ENCODE measurements at places on chromosomes 12 and 14.

DNA sequence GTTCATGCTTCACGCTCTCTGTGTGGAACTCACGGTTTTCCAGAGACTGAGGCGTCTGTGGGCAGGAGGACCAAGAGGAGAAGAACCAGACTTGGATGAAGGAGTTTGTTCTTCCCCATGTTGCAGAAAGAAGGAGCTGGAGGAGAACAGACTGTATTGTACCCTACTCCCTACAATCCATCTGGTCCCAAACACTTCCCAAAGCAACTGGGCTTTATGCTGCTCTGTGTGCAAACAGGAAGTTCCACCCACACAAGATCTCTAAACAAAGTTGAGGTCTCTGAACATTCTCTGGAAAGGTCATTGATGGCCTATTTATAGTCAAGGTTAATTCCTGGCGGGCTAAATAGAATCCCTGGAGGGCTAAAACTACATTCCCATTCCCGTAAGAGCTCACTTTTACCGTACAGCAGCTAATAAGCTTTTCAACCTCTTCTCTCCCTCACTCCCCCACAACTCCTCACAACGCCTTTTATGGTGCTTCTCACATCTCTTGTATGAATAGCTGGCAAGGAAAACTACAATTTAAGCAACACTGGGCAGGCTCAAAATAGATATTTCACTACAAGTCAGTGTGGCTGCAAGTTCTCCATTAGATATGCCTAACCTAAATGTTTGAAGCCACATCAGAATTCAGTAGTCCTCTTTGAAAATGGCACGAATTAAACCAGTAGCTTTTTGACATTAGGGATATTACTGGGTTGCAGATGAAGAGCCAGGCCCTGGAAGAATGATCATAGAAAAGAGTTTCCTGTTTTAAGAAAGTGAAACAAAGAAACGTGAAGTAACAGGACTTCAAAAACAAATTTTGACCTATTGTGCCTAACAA, at the start of gene A2M:
TSS of gene A2M (minus strand) at position 189 of the 829 bp plus-strand sequence. CDS start at position 119, 70 bp downstream.
- no peak for DNase-seq

- no peak for DNase-seq
Measured at GRCh38 chr14:75344411-75344810, 65.8 kb downstream of the FOS start.

GRCh38 chr12:89494411-89495231, 30.0 kb downstream of the GALNT4 start:
- DNase-seq = no peak

- no peak for DNase-seq
Measured at GRCh38 chr12:58416236-58416635, 474.9 kb downstream of the ATP23 start.

GRCh38 chr12:57852200-57852599, 5.7 kb upstream of the CTDSP2 start:
- no peak for DNase-seq

GRCh38 chr12:3527181-3527580, 36.2 kb downstream of the PRMT8 start:
- DNase-seq = no peak

DNA sequence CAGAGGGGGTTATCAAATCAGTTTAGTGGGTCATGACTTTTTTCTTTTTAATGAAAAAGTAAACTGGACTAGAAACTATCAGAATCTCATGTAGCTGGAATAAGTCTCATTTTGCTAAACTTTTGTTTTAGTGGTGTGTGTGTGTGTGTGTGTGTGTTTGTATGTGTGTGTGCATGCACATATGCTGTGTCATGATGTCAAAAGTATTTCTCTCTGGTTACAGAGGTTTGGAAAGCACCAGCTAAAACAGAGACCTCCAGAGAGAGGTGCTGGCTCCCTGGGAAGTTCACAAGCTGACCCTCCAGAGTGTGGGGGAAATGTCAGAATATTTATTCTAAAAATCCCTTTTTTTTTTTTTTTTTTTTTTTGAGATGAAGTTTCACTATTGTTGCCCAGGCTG, 114.7 kb downstream of the LGMN start:
- no peak for DNase-seq

- peak; percentile 88 for DNase-seq
Measured at GRCh38 chr12:69157023-69157655, 82.2 kb upstream of the CPSF6 start.

GRCh38 chr14:87111126-87111525, 881.9 kb downstream of the GALC start:
- no peak for DNase-seq

- DNase-seq = no peak
Measured at GRCh38 chr12:9361879-9362326, 153.7 kb upstream of the PZP start.

DNA sequence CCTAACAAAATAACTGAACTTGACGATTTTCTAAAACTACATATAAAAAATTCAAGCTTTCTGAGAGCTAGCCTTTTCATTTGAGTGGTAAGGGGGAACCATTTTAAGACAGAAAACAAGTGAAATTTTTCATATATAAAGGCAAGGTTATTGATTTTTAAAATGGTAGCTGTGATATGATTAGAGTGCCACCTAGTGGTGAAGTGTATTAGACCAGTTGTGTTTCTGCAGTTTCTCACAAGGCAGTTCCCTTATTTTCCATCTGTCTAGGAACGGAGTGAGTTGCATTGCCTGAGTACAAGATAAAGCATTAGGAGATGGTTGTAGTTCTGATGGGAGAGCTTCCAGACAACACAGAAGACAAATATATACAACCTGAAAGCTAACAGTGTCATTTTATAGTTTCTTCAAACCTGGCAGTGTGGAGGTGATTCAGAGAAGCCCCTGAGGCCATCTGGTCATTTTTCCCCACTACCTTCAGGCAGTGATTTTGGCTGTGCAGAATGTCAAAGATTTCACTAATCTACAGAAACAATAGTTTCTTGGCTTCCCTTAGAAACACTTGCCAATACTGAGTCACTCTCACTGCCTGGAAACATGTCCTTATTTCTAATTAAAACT, 180.8 kb downstream of the C12orf50 start:
- DNase-seq = peak; percentile 73

Measured in kidney (tissue), 22 donors.